ENCODE measurements at places on chromosomes 4 and X.

DNA sequence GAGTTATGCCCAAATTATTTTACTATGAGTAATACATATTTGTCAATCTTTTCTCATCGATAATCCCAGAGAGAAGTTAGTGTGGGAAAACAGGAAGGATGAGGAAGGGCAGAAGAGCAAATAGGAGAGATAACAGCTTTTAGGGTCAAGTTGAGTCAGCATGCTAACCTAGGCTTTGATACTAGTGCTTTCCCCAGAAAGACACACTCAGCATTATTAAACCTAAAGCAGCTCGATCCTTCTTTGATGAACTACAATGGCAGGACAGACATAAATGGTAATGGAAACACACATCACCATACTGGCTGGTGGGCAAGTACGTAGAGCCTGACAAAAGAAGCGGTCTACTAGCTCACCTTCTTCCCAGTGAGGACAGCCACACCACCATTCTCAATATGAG, 20.5 kb downstream of the AIFM1 start:
- no peak for DNase-seq

DNA sequence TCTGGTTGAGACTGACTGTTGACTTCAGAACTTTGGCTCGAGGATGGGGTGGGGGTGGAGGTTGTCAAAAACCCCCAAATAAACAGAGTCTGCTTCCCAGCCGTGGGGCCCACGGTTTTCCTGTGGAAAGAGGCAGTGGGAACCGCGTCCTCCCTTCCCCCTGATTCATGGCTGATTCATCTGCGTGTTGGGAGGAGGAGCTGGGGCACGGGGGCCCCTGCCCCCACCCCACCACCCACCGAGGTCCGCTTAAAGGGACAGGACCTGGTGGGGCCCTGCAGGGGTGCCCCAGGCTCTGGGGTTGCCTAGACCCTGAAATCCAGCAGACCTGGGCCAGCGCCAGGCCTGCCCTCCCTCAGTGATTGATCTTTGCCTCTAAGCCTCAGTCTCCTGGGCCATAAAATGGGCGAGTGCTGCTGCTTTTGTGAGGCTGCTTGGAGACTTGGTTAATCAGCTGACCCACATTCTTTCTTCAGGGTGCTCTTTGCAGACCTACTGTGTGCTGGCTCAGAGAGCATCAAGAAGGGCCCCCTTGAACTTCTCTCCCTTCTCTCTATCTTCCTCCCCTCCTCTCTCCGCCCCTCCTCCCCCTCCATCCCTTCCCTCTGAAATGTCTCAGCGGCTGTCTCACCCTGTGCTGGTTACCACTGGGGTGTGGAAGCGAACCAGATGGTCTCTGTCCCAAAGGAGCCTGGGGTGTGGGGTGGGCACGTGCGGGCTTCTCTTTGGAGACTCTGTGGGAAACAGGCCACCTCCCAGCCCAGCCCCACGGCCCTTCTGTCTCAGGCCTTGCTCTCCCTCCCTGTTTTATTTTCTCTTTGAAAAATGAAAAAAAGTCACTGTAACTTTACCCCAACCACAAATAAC, 9.1 kb downstream of the HTRA3 start:
- no peak for DNase-seq

DNA sequence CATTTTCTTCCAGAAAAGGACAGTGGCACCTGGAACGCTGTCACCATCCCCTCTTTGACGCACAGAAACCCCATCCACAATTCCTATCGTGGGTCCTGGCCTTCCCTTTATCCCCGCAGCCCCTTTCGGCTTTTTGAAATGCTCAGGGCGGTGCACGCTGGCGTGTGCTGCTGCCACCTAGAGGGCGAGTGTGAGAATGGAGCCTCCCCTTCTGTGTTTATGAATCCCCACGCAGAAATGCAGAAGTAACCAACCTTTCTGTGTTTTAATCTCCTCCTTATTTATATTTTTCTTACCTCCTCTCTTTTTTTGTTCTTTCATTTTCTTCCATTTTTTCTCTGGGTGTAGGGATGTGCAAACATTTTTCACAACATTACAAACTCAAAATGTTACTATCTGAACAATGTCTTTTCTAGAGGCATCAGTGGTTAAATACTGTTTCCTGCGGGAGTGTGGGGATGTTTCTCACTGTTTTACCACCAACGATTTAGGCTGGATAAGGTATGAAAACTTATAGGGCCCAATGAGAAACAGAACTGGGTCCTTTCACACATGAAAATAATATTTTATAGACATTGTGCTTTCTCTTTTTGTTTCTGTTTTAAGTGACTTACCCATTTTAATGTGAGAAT, 50.0 kb downstream of the TMA16 start:
- peak; percentile 28 for DNase-seq

- DNase-seq: no peak
Measured at GRCh38 chr4:113618205-113618604, 143.3 kb downstream of the CAMK2D start.

GRCh38 chrX:40444133-40444532, 136.6 kb upstream of the ATP6AP2 start:
- DNase-seq: no peak

Measured in stimulated activated CD4-positive, alpha-beta T cell treated with anti-CD3 and anti-CD28 coated beads, TNF-alpha, amount 100 ng/mL, for 24 hours (primary cell).